Testis (tissue), 5 donors: ENCODE measurements at places on chromosomes 11 and 22. TPM values are rescaled to one million over a fixed set of nuclear protein-coding genes. Genes with fewer than 3 reads are reported as not detected.

- H3K4me1 ChIP-seq: peaks cover 9% of the 10 kb centered on the region
- H3K27me3 ChIP-seq: no peaks in the 10 kb centered on the region
- DNase-seq: no peak
- H3K36me3 ChIP-seq: no peaks in the 10 kb centered on the region
- no peak overlapping the region for H3K4me3 ChIP-seq
Measured at GRCh38 chr11:61628662-61628970, 47.7 kb upstream of the SYT7 start.

DNA sequence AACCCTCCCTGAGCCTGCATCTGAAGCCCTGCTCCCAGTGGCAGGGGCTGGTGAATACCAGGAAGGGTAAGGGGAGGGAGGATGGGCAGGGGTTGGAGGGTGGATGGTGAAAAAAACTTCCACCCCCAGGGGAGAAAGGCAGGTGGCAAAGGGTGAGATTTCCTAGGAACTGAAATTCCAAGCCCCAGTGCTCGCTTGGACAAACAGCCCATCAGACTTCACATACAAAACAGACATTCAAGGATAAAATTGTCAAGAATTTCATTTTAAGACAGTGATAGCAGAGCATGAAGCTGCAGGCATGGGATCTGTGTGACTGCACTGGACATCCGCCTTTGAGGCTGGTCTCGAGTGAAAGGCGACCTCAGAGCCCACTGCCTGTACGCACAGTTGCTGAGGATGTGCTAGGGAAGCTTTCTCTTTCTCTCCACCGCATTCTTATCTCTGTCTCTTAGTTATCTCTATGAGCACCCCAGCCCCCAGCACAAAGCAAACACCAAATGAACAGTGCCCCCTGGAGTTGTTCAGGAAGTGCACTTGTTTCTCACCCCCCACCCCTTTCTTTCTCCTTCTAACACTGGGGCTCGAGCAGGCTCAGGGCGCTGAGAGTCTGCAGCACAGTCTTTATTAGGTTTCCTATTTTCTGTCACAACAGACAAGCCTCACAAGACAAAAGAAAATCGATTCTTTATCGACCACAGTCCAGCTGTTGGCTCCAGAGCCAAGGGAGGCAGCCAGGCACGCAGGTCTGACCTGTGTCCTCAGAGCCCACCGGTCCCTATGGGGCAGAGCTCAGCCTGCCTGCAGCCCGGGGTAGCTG is 237.3 kb upstream of the NCAM1 start:
- no peaks in the 10 kb centered on the region for H3K36me3 ChIP-seq
- no peaks in the 10 kb centered on the region for H3K27me3 ChIP-seq
- H3K27ac ChIP-seq: no peak overlapping the region
- no peaks in the 10 kb centered on the region for H3K4me1 ChIP-seq
- no peak for DNase-seq

DNA sequence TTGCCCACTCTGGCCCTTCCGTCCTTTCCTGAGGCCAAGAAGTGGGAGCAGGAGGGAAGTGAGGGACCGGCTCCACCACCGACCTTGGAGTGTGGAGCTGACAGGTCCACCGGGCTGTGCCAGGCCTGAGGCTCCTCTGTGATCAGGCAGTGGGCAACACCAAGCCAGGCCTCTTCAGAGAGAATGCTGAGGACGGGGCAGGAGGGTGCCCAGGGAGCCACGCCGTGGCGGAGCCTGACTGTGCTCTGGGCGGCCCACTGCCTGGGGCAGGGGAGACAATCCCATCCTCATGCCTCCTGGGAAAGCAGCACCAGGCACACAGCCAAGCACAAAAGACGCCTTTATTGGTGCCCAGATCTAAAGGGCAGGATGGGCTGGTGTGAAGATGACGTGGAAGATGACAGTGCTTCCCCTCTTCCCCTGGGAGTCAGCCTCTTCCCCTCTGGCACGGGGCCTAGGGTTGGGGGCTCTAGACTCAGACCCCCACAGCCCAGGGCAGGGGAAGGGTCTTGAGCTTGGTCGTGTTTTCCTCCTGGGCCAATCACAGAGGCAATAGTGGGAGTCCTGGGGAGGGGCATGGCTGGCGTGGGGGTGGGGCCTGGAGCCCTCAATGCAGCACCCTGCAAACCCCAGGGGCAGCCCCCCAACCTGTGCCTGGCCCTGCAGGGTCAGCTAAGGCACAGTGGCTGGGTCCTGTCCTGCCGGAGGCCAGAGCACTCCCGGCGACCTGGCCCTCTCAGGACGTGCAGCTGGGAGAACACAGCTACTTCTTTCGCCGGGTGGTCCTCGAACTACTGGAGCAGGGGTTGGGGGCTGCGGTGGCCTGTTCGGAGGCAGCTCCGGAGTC is 4.7 kb downstream of the LMF2 start:
- H3K4me1 ChIP-seq: peaks cover 9% of the 10 kb centered on the region
- H3K4me3 ChIP-seq: no peak overlapping the region
- H3K27ac ChIP-seq: no peak overlapping the region
- no peak for DNase-seq

DNA sequence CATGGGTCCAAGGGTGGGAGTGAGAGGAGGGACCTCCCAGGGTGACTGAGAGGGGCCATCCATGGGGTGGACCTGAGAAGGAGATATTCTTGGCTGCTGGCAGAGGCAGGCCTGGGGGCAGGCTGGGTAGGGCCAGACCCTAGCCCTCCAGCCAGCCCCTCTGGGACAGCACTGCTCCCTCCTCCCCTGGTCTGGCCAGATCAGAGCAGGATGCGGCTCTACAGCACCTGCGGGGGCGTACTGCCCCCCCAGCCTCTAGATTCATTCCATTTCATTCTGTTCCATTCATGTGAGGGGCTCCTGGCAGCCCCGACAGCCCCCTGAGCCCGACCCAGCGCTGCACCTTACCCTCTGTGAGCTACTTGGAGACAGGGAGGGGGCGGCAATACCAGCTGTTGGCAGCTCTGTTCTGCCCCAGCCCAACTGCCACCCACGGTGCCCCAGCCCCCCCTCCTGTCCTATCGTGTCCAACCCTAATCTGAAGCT is 34.3 kb upstream of the MYRF start:
- H3K27me3 ChIP-seq: no peaks in the 10 kb centered on the region
- peaks cover 11% of the 10 kb centered on the region for H3K4me1 ChIP-seq
- DNase-seq: no peak
- no peak overlapping the region for H3K4me3 ChIP-seq
- peak overlapping the region; percentile 50 for H3K27ac ChIP-seq

GRCh38 chr22:37534445-37534844 is 15.2 kb upstream of the CARD10 start:
- H3K27me3 ChIP-seq: no peaks in the 10 kb centered on the region
- H3K36me3 ChIP-seq: no peaks in the 10 kb centered on the region
- H3K27ac ChIP-seq: no peak overlapping the region
- no peak for DNase-seq
- peaks cover 3% of the 10 kb centered on the region for H3K4me1 ChIP-seq

DNA sequence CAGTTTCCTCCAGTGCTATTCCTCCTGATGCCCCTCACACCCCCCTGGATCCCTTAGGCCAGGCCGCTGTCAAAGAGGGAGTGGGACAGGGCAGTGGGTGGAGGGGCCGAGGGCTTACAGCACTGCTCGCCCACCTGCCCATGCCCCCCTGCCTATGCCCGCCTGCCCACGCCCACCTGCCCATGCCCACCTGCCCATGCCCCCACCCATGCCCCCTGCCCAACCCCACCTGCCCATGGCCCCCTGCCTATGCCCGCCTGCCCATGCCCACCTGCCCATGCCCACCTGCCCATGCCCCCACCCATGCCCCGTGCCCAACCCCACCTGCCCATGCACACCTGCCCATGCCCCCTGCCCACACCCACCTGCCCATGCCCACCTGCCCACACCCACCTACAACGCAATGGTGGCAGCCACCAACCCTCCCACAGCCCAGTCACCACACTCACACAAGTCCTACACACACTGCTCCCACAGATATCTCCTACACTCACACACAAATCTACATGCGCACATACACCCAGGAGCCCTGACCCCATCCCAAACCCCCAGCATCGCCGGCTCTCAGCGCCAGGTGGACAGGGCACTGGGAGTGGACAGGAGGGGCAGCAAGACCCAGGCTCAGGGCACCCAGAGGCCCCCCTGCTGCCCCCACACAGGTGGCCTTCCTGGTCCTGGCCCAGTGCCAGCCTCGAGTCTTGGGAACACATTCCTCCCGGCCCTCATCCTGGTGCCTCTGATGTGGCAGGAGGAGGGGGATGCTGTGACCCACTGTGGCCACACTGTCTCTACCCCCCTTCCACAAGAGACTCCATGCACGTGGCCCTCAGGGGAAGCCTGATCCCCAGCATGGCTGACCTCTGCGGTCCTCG is 61.8 kb downstream of the CYTH4 start:
- peaks cover 7% of the 10 kb centered on the region for H3K4me1 ChIP-seq
- H3K27ac ChIP-seq: no peak overlapping the region
- DNase-seq: no peak
- H3K27me3 ChIP-seq: no peaks in the 10 kb centered on the region

DNA sequence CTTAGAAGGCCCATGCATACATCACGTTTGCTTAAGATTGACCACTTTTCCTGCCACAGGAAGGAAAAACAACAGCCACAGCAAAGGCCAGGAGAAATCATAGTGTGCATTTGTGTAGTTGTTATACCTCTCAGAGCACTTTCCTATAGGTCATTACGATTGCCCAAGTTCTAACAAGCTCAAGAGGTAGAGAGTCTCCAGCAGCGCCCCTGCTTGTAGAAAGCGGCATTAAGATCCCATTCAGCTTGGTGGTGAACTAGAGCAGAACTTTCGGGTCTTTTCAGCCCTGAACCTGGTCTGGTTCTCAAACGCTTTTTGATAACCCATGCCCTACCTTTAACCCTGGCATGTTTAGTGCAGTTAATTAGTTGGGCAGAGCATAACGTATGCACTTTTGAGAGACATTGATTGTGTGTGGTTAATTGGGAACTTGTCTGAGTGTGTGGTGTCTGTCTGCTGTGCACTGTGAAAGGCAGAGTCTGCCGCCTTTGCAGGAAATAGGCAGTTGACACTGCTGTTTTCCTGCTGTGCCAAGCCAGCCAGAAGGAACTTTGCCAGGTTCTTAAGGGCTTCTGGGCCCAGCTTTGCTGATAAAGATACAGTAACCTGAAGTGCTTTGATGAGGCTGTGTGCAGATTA is 109.9 kb upstream of the CLMP start:
- no peak overlapping the region for H3K27ac ChIP-seq
- H3K4me1 ChIP-seq: peaks cover 16% of the 10 kb centered on the region
- H3K4me3 ChIP-seq: no peak overlapping the region

- no peaks in the 10 kb centered on the region for H3K27me3 ChIP-seq
- H3K4me1 ChIP-seq: no peaks in the 10 kb centered on the region
- DNase-seq: no peak
- H3K4me3 ChIP-seq: no peak overlapping the region
- no peaks in the 10 kb centered on the region for H3K36me3 ChIP-seq
Measured at GRCh38 chr11:28168718-28169117, 60.5 kb downstream of the METTL15 start.

- H3K27me3 ChIP-seq: no peaks in the 10 kb centered on the region
- DNase-seq: no peak
- no peaks in the 10 kb centered on the region for H3K36me3 ChIP-seq
Measured at GRCh38 chr11:115965767-115966504, 461.7 kb upstream of the CADM1 start.

DNA sequence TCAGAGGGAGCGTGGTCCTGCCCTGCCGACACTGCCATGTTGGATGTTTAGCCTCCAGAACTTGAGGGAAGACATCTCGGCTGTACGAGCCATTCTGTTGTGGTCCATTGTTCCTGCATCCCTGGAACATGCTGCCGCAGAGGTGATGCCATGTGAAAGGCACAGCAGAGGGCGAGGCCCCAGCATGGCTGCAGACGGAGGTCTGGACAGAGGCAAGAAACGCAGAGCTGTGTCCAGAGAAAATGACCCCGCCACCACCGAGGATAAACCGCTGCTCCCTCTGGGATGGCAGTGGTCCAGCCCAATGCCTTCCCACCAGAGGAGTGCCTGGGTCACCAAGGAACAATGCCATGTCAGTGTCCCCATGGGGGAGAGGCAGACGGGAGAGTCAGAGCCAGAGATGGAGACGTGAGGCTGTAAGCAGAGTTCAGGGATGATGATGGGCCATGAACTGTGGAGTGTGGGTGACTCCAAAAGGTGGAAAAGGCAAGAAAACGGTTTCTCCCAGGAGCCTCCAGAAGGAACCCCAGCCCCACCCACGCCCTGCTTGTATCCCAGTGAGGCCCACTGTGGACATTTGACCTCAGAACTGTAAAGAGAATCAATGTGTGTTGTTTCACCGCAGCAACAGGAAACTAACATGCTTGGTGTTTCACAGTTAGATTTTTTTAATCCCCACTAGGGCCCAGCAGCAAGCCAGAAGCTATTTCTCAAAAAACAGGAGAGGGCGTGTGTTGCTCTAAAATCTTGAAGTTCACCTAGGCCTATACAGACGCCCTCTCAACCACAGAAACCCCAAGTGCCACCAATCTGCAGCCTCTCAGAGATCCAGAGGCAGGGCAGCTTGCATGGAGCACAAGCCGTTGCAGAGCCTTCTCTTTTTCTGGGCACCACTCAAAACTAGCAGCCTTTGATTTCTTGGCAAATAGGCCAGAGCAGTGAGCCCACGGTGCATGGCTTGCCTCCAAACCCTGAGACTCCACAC is 1422.9 kb downstream of the TBC1D22A start:
- no peaks in the 10 kb centered on the region for H3K4me1 ChIP-seq
- H3K27me3 ChIP-seq: no peaks in the 10 kb centered on the region
- H3K36me3 ChIP-seq: no peaks in the 10 kb centered on the region
- DNase-seq: no peak
- H3K4me3 ChIP-seq: no peak overlapping the region

DNA sequence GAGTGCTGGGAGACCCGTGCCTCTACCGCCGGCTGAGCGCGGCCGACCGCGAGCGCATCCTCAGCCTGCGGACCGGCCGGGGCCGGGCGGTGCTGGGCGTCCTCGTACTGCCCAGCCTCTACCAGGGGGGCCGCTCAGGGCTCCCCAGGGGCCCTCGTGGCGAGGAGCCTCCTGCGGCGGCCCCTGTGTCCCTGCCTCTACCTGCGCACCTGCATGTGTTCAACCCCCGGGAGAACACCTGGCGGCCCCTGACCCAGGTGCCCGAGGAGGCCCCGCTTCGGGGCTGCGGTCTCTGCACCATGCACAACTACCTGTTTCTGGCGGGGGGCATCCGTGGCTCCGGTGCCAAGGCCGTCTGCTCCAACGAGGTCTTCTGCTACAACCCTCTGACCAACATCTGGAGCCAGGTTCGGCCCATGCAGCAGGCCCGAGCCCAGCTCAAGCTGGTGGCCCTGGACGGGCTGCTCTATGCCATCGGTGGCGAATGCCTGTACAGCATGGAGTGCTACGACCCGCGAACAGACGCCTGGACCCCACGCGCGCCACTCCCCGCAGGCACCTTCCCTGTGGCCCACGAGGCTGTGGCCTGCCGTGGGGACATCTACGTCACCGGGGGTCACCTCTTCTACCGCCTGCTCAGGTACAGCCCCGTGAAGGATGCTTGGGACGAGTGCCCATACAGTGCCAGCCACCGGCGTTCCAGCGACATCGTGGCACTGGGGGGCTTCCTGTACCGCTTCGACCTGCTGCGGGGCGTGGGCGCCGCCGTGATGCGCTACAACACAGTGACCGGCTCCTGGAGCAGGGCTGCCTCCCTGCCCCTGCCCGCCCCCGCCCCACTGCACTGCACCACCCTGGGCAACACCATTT is 3.5 kb downstream of the KLHDC7B start:
- H3K4me1 ChIP-seq: peaks cover 11% of the 10 kb centered on the region
- no peak overlapping the region for H3K27ac ChIP-seq
- no peaks in the 10 kb centered on the region for H3K36me3 ChIP-seq
- DNase-seq: no peak
- no peaks in the 10 kb centered on the region for H3K27me3 ChIP-seq

The APOBEC3C gene
- 76.6 TPM for polyA plus RNA-seq

The RAG2 gene
- polyA plus RNA-seq: 2.9 TPM

The CARD18 gene
- polyA plus RNA-seq: 0.92 TPM

The FAT3 gene
- 2.5 TPM for polyA plus RNA-seq

The OR52N4 gene
- 0.44 TPM for polyA plus RNA-seq

The MYOD1 gene
- polyA plus RNA-seq: 0.69 TPM

The OR52I2 gene
- not detected for polyA plus RNA-seq

The KCNK4 gene
- not detected for polyA plus RNA-seq
